ENCODE measurements at places on chromosomes 5 and 9.
A peak's percentile ranks its signal among the peaks of the same experiment; 100 is the strongest.

DNA sequence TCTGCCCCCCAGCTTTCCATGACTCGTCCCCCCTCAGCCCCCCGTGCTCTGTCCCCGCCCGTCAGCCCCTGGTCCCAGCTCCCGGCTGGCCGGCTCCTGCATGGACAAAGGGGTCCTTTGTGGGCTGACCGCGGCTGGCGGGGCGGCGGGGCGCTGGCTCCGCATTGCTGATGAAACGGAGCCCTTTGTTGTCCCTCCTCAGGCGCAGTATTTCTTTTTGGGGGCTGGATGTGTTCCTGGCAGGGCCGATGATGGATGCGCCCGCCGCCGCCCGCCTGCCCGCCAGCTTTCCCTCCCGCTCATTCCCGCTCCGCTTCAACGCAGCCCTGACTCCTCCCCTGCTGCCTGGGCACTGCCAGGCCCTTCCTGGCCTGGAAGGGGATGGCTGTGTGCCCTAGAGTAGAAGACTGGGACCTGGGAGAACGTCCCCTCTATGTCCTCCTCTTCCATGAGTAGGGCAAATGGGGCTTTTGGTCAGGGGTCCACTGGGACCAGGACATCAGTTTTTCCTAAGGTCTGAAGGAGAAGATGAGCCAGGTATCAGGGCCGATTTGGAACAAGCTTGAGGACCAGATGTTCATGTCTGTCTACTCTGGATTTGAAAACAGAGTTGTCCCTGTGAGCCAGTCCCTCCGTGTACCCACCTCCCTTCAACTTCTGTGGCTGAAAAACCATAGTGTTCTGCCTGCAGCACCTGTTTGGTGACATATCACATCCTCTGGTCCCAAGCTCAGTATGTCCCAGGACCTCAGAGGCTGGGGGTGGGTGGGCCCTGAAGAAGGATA, 29.0 kb downstream of the CXXC5 start:
- no peak for DNase-seq

DNA sequence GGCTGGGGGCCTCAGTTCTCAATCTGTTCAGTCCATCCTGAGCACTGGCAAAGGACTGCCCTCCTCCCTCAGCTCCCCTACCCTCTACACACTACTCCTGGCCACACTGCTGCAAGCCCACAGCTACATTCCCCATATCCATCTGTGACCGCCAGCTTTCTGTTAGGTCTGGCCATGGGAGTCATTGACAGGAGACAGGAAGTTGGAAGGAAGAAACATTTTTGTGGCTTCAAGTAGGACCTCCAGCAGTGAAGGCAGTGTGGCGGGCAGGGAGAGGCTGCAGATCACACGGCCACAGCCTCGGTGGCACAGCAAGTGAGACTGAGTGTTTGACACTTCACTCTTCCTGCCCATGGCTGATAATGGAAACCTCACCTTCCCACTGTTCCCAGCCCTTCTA, 55.9 kb downstream of the SECISBP2 start:
- no peak for DNase-seq

DNA sequence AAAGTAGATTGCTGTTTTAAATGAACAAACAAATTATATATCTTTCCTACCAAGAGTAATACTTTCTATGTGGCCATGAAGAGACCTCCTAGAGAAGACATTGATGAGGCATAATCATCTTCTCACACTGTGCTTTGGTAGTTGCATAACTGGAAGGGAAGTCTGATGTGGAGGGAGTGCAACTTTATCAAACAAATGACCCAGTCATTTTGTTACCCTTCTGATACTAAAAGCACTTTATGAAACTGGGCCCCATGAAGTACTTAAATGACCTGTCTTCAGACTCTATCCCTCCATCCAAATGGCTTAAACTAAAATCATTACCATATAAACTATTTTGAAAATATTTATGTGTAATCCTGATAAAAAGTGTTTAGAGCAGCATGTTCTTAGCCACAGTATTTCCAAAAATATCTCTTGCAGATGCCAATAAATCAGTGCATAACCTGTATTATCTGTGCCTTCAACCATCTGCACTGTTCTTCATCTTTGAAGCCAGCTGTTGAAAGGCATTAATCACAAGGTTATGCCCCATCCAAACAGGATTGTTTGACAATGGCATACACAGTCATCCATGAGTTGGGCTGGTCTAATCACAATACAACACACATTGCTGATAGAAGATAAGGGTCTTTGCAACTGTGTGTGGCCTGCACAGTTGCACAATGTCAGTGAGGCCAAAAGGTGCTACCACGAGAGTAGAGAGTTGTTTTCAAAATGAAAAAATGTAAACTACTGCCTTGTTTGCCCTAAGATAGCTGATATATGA, 31.9 kb upstream of the MIER3 start:
- no peak for DNase-seq

GRCh38 chr5:41459557-41459956, 50.8 kb downstream of the PLCXD3 start:
- DNase-seq, result no peak

DNA sequence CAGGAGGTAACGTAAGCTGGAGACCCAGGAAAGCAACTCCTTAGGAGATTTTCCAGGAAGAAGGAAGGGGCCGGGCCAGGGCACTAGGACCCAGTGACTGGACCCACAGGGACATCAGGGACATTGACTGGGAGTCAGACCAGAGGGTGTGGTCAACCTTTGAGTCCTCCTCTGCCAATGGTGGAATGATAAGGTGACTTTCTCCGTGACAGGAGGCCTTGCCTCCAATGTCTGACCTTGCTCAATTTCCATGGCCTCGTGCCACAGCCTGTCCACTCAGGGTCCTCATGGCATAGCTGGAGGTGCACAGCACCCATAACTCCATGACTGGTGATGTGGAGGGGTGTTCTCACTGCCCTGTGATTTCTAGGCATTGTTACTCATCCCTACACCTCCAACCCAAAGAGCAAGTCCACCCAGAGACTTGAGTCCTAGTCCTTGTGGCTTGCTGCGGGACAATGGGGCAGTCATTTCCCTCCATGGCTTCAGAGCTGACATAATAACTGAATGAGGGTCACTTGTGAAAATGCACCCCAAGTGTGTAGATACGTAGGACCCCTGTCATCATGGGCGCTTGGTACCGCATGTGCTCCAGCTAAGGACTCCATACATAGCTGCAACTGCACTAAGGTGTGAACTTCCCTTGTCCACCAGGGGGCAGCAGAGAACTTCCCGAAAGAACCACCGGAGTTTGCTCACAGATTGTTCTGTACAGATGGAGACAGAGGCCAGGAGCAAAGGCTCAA, 4.1 kb upstream of the AMBP start:
- DNase-seq, result peak; percentile 14

GRCh38 chr9:79600466-79600865, 28.7 kb downstream of the TLE4 start:
- no peak for DNase-seq

DNA sequence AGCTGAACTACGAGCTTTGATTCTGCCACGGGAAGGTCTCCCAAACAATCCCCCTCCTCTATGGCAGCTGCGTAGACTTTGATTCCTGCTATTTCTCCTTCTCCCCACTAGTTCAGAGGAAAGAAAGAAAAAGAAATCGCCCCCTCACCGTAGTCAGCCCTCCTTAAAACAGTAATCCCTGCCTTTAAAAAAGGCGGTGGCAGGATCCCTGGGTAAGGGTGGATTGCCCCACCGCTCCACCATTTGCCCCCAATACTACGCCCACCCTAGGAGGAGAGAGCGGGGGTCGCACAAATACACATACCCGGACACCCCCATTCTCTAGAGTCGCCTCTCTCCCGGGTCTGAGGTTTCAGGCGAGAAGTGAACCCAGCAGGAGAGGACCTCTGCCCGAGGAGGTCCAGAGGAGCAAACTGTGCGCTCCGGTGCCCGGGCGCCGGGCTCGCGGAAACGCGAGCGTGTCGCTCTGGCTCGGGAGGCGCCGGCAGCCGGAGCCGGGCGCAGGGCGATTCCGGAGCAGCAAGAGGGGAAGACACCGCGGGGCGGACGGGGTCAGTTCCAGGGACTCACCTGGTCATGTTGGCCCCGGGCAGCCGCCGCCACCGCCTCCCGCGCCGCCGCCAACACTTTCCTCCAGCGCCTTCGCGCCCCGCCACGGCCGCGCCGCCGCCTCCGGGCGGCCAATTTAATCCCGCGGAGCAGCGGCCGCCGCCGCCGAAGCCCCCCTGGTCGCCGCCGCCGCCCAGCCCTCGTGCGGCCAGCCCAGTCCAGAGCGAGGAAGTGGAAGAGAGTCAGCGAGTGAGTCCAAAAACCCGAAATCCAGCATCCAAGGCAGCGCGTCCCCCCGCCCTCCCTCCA, 1057.7 kb upstream of the DMAC1 start:
- no peak for DNase-seq

DNA sequence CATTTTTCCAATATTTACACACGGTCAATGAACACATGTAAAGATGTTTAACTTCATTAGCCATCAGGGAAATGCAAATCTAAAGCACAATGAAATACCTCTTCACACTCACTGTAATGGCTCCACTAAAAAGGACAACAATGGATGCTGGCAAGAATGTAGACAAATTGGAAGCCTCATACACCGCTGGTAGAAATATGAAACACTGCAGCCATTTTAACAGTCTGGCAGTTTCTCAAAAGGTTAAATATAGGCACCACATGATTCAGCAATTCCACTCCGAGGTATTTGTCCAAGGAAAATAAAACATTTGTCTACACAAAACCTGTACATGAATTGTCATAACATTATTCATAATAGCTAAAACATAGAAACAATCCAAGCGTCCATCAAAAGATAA, 20.0 kb downstream of the RNF145 start:
- no peak for DNase-seq

- DNase-seq, result no peak
These were observed 202.7 kb downstream of the SPATA31D1 start for GRCh38 chr9:82191082-82191770.

DNA sequence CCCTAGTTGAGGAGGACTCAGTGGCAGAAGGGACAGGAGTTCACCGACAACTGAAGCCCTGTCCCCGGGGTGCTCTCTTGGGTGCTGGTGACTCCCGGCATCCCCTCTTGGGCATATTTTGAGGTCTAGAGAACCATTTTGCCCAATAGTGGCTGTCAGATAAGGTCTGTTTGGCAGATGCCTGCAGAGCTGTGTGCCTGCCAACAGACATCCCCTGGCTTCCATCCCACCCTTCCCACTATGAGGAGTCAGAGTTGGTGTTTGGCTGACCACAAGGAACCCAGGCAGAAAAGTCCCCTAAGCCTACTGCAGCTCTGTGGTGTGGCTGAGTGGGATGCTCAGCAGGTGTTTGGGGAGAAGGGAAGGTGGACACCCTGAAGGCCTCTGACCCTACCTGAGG, 207.0 kb downstream of the AUH start:
- no peak for DNase-seq

- no peak for DNase-seq
These were observed 188.1 kb upstream of the PTGER4 start for GRCh38 chr5:40491644-40492043.

DNA sequence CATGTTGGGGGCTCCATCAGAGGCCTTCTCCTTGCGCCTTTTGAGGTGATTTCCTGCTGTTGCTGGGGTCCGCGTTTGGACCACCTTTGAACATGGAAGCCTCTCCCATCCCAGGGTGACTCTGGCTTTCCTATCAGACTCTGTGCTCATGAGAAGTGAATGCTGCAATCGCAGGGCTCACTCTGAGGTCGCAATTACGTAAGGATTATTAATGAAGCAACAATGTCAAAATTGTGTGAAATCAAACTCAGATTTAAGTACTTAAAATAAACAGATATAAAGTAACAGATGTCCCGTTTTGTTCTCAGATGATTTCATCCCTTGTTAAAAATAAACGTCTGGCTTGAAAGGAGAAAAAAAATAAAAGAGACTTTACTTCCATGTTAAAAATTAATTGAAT, 634.2 kb downstream of the BNC2 start:
- DNase-seq, result no peak

GRCh38 chr9:1659363-1659690, 355.8 kb upstream of the SMARCA2 start:
- no peak for DNase-seq

DNA sequence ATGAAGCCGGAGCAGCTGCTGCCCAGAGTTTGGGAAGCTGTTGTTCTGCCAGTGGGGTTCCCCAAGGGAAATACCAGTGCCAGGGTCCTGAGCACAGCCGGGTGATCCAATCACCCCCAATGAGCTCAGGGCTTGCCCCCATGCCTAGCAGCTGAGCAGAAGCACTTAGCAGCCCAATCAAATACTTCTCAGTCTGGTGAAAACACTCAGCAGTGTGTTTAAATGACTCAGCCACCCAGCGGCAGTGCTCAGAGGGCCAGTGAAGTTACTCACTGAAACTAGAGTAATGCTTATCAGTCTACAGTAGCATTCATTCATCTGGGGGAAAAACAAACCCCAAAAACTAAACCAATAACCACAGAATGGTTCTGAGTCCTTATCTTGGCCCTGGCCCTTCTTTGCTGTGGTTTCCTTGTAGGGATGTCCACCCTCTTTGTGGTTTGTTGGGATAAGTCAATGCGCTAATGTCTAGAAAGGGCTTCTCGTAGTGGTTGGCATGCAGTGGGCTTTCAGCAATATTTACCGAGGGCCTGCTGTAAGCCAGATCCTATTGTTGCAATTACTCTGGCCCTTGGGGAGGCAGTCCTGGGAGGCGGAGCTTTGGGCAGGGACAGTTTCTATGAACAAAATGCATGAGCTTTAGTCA, 43.1 kb downstream of the LHX2 start:
- DNase-seq, result no peak

- DNase-seq, result no peak
These were observed 240.4 kb downstream of the IRX2 start for GRCh38 chr5:2511126-2511525.

DNA sequence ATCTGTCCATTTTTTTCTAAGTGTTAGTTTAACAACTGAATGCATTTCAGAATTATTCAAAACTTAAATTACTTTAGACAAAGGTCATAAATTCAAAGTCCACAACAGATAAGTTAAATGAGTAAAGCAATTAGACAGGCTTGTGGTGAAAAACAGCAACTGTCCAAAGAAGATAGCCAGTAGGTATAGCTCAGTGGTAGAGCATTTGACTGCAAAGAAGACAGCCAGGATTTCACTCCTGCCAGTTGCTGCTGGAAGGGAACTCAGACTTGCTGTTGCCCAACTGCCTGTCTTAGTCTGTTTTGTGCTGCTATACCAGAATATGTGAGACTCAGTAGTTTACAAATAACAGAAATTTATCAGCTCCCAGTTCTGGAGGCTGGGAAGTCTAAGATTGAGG, 10.0 kb downstream of the FANCC start:
- DNase-seq, result no peak

DNA sequence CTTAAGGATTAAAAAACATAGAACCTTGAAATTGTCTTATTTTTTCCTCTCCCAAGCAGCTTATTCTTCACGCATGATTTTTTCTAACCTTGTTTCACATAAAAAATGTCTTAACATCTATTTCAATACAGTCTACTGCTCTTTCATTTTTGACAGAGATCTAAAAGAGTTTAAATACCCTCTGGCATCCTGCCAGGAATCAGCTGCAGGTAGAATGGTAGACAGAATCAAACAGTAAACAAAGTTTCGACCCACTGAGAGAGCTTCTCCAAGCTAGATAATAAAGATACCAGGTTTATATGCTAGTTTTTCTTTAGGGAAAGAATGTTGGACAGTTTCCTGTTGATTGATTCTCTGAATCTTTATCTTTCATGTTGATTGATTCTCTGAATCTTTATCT, 555.8 kb upstream of the CDH9 start:
- no peak for DNase-seq

GRCh38 chr9:98540476-98540875, 168.3 kb downstream of the GABBR2 start:
- no peak for DNase-seq

GRCh38 chr9:14650596-14650995, 42.6 kb downstream of the ZDHHC21 start:
- no peak for DNase-seq

Measured in NCI-H187 (cell line).